ENCODE measurements at places on chromosomes 12 and 14. TPM values are rescaled to one million over a fixed set of nuclear protein-coding genes. Genes with fewer than 3 reads are reported as not detected.

The TEX52 gene
- not detected for total RNA-seq

The LTA4H gene
- total RNA-seq: 125 TPM

The SLC10A1 gene
- not detected for total RNA-seq

The CLEC9A gene
- total RNA-seq: not detected

The FGF6 gene
- total RNA-seq: not detected

The ARID4A gene
- 18.9 TPM for total RNA-seq

The IL23A gene
- 9.0 TPM for total RNA-seq

The TMEM63C gene
- total RNA-seq: 0.31 TPM

The KRT5 gene
- total RNA-seq: not detected

The NOVA1 gene
- not detected for total RNA-seq

The C14orf93 gene
- total RNA-seq: 9.3 TPM

The PARPBP gene
- total RNA-seq: 28.8 TPM

The PPP1R3E gene
- total RNA-seq: 14.7 TPM

The SALL2 gene
- 4.1 TPM for total RNA-seq

The GLT8D2 gene
- not detected for total RNA-seq

The TMEM233 gene
- not detected for total RNA-seq

The UNC79 gene
- 0.07 TPM for total RNA-seq

The FAM186B gene
- not detected for total RNA-seq

The TIGAR gene
- 10.3 TPM for total RNA-seq

The KITLG gene
- total RNA-seq: 0.07 TPM

The ZNF219 gene
- total RNA-seq: 9.2 TPM

The BIN2 gene
- 33.8 TPM for total RNA-seq

The CERS5 gene
- 32.6 TPM for total RNA-seq

The PNP gene
- total RNA-seq: 191 TPM

The TSPAN19 gene
- total RNA-seq: not detected

The PLEKHG7 gene
- not detected for total RNA-seq

The KLRC2 gene
- total RNA-seq: not detected

The KCNMB4 gene
- total RNA-seq: 0.60 TPM

The PLXNC1 gene
- total RNA-seq: 4.0 TPM

The RPL41 gene
- total RNA-seq: 5,971 TPM

The CLEC14A gene
- not detected for total RNA-seq

The SERPINA3 gene
- total RNA-seq: not detected

The IQSEC3 gene
- total RNA-seq: 1.0 TPM

The CEP170B gene
- total RNA-seq: 3.3 TPM

The NID2 gene
- total RNA-seq: not detected

The CIROP gene
- not detected for total RNA-seq

The PTPRR gene
- total RNA-seq: not detected

The PLEKHD1 gene
- total RNA-seq: not detected

The MUCL1 gene
- not detected for total RNA-seq

The PRB2 gene
- not detected for total RNA-seq

The BDKRB2 gene
- total RNA-seq: 0.10 TPM

The SMOC1 gene
- not detected for total RNA-seq

The PCED1B gene
- total RNA-seq: 143 TPM

The AKT1 gene
- 114 TPM for total RNA-seq

The PYGL gene
- 0.37 TPM for total RNA-seq

Data from activated naive CD4-positive, alpha-beta T cell treated with anti-CD3 and anti-CD28 coated beads for 36 hours (primary cell).